Pancreas (tissue), 10 donors: ENCODE measurements at places on chromosomes 5 and 9. TPM values are rescaled to one million over a fixed set of nuclear protein-coding genes. Genes with fewer than 3 reads are reported as not detected.

Gene MELK
- polyA plus RNA-seq, result 0.14 TPM

Gene CCDC187
- polyA plus RNA-seq, result 2.0 TPM

Gene TNFSF8
- 0.05 TPM for polyA plus RNA-seq

Gene DCAF12
- 5.7 TPM for polyA plus RNA-seq

Gene TSSK1B
- polyA plus RNA-seq, result 0.08 TPM
